ENCODE measurements at places on chromosomes 7 and 10.

DNA sequence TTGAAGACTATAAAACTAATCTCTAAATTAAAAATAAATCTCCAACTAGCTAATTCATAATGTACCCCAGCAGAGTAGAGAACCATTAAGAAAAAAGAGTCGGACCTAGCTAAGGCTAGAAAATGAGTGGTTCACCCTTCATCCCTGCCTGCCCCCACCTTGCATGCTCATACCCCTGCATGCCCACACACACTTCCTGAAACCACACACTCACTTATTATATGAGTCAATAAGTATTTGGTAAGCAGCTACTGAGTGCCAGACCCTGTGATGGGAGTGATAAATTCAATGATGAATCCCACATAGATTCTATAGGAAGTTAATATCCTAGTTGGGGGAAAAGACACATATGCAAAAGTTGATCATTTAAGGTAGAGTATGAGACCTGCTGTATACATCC is 152.9 kb upstream of the INHBA start:
- DNase-seq, result no peak

DNA sequence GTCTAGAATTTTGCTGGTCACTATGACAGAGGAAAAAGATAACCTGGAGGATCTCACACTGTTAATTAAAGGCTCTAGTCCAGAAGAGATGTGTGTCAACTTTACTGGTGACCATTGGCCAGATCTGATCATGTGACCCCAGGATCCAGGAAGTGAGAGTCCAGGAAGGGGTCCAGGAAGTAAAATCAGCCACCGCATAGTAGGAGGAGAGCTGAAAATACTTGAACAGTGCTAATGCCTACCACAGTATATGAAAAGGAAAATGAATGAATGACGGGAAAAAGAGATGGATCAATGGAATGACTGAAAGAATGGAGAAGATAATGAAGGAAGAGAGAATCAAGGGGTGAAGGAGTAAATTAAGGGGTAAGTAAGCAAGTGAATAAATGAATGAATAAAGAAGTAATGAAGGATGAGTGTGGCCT is 415.3 kb downstream of the RPS24 start:
- DNase-seq, result no peak

DNA sequence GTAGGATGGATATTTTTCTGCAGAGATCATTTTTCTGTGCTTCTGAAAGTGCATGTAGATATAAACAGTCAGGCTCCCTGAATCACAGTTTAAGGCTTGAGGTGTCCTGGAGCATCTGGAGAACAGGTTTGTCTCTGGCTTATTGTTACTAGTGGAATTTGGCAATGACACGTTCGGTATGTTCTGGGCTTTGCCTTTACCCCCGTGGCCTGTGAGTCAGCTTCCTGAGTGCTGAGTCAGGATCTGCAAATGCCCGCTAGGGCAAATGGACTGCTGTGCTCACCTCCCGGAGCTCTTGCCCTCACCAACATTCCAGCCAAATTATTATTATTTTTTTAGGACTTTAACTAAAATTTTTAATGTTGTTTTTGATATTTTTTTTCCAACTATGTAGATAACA is 192.5 kb upstream of the PRSS1 start:
- peak; percentile 97 for DNase-seq

GRCh38 chr7:3899559-3899991 is 598.5 kb downstream of the SDK1 start:
- no peak for DNase-seq

GRCh38 chr7:115037128-115037802 is 115.4 kb downstream of the MDFIC start:
- no peak for DNase-seq

GRCh38 chr7:22601812-22602565 is 102.0 kb upstream of the STEAP1B start:
- DNase-seq, result peak; percentile 55

- peak; percentile 98 for DNase-seq
Observed at GRCh38 chr7:80942261-80943041, 23.6 kb upstream of the SEMA3C start.

- DNase-seq, result no peak
Observed at GRCh38 chr7:45911311-45911710, 9.8 kb downstream of the IGFBP3 start.

GRCh38 chr10:4174197-4174596 is 389.2 kb upstream of the KLF6 start:
- DNase-seq, result no peak

DNA sequence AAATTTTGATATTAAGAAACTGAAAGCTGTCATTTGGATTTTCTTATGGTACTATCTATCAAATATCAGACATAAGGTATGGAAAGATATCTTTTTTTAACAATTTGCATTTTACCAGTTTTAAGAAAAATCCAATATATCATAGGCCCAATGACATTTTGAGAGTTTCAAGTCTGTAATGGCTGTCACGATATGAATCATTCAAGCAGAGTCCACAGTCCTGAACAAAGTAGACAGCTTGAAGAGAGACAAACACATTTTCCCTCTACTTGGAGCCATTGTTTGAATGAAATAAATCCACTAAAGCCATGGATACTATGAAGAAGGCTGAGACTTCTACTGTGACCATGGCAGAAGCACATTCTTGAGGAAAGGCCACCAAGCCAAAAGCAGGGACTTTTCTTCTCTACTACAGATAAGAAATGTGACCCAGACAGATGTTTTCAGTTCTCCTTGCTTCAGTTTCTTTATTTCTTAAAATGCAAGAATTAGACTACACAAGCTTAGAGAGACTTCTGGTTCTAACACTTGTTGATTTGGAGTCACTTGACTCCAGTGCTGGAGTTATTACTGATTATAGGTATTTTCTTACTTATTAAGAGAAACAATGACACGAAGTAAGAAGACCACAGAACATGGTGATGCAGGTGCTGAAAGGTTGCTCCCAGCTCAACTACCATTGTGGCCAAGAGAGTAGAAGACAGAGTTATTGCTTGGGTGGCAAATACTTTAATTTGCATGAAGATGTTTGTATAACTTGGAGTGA is 429.1 kb downstream of the KIF20B start:
- DNase-seq, result no peak

- no peak for DNase-seq
Observed at GRCh38 chr10:35633006-35633980, 8.8 kb downstream of the FZD8 start.

- DNase-seq, result no peak
Observed at GRCh38 chr7:148915211-148915610, 31.1 kb upstream of the EZH2 start.

GRCh38 chr10:26048756-26049155 is 114.7 kb downstream of the MYO3A start:
- no peak for DNase-seq

DNA sequence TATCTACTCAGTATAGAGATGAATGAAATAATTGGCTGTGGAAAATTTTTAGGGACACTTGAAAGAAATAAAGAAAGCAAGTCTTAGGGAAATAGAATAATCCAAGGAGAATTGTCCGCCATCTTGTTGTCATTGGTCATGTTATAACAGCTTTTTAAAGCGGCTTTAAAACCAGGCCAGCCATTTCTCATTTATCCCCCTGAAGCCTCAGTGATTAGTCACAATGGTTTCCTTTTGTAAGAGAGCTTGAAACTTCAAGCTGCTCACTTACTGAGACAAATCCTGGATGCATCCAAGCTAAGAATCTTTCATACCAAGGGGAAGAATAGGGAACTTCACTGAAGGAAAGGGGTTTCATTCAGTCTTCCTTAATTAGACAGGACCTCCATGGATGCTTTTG is 67.9 kb downstream of the SGCE start:
- peak; percentile 7 for DNase-seq

- no peak for DNase-seq
Observed at GRCh38 chr7:1526271-1526754, 4.2 kb upstream of the MAFK start.

GRCh38 chr7:137682596-137682995 is 164.2 kb downstream of the DGKI start:
- DNase-seq, result peak; percentile 73

- peak; percentile 86 for DNase-seq
Observed at GRCh38 chr10:72243822-72244437, 27.9 kb upstream of the ASCC1 start.

GRCh38 chr7:93060025-93060424 is 57.8 kb downstream of the SAMD9 start:
- DNase-seq, result no peak

DNA sequence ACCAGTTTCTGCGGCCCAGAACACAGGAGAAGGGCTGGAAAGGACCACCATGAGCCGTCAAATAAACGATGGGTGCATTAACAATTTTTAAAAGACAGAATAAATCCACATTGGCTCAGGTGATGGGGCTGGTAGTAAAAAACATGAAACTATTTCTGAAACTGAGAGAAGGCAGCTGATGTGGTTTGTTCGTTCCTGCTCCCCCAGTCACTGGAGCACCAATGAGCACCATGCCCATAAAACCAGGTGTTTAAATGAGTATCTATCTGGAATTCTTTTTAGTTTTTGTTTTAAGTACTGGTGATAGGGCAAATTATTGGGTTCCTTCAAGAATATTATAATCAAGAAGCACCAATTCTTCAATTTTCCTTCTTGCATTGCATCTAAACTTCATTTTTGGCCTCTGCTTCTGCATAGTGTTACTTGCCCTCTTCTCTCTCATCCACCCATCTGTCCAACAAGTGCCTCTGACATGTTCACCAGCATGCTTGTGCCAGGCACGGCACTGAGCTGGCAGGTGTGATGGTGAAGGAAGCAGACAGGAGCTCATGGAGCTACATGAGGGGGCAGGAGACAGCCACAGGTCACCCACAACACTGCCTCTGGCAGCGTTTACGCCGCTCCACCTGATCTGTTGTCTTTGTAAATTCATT is 65.5 kb downstream of the LARP4B start:
- no peak for DNase-seq

DNA sequence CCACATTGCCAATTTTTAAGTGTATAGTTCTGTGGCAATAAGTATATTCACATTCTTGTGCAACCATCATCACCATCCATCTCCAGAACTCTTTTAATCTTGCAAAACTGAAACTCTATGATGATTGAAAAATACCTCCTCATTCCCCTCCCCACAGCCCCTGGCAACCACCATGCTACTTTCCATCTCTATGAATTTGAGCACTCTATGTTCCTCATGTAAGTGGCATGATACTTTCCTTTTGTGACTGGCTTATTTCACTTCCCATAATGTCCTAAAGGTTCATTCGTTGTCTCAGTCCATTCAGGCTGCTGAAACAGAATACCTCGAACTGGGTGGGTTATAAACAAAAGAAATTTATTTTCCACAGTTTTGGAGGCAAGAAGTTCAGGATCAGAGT is 23.4 kb upstream of the EGR2 start:
- DNase-seq, result no peak

DNA sequence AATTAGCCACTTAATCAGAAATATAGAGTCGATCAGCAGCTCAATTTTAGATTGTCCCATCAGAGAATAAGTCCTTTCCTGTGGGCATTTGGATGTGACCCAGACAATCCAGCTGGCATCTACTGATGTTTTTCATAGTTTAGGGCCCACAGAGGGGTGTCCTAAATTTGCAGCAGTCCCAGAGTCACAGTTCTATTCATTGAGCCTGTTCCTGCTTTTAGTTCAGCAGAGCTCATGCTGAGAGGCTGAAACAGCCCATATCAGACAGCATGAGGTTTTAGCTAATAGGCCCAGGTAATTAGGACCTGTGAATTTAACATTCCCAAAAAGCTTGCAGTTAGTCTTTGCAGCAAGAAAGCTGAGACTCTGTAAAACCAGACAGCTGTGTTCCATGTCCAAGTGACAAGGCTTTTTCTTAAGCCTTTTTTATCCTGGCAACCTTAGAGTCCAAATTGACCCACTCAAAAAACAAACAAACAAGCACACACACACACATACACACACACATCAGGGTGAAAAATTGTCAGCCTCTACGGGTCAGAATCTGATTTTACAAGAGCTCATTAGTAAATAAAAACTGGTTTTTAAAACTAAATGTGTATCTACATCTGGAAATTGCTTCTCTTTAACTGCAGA is 33.7 kb downstream of the ANKIB1 start:
- no peak for DNase-seq

DNA sequence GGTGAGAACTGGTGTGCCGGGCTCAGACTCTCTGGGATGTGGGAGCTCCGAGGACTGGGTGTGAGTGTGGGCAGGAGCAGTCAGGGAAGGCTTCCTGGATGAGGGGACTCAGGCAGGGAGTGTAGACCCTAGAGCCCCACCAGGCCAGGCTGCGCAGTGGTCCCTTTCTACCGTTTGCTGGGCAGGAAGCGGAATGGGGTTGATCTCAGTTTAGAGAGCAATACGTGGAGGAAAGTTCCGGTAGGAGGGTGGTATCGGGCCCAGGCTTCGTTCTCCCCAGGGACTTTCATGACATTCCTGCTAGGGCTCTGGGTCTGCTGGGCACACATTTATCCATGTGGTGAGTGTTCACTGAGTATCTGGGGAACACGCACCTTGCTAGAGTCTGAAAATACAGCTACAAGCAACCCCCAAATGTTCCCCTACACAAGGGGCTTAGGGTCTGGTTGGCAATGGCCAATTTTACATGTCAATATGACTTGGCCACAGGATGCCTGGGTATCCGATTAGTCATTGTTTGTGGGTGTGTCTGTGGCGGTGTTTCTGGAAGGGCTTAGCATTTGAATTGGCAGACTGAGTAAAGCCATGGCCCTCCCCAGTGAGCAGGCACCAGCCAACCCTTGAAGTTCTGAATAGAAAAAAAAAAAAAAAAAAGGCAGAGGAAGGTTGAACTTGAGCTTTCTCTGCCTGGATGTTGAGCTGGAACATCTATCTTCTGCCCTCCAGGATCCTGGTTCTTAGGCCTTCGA is 20.8 kb downstream of the GHRHR start:
- DNase-seq, result peak; percentile 51

GRCh38 chr10:132276179-132276675 is 31.5 kb downstream of the STK32C start:
- DNase-seq, result no peak

GRCh38 chr7:116710764-116711452 is 38.9 kb downstream of the MET start:
- DNase-seq, result no peak

DNA sequence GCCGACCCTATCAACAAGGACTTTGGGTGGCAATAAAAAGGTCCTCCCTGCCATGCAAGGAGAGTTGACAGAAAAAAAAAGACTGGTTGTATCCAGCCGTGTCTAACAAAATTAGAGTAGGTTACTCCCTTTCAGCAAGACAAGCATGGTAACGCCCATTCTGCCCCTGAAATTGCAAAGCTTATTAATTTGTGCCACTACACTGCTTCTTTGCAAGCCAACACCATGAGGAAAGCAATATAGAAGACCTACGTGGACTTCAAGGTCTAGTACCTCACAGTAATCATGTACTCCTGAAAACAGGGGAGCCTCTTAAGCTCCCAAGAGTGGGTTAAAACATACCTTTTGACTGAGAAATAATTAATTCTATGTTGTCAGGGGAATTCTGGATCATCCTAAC is 90.3 kb downstream of the FRMPD2 start:
- no peak for DNase-seq

GRCh38 chr10:96565774-96566173 is 21.0 kb downstream of the TM9SF3 start:
- peak; percentile 63 for DNase-seq

- no peak for DNase-seq
Observed at GRCh38 chr7:33471636-33472242, 342.4 kb downstream of the BBS9 start.

DNA sequence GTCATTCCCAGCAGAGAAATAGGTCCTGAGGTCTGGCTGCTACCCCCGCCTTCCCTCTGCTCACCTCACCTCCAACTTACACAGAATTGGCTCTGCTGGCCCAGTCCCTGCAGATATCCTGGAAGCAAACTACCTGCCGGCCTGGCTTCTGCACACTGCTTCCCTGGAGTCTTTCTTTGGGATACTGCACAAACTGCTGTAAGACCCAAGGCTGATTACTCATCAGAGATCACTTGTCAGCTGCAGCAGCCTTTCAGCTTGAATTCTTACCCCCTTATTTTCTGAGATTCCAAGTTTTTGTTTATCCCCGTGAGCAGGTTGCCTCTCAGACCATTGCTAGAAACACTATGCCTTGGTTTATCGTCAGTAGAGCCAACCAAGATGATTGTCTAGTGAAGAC is 426.4 kb downstream of the PHTF2 start:
- DNase-seq, result no peak

All from astrocyte of the spinal cord (primary cell).